ENCODE measurements at places on chromosomes 3 and 15.

DNA sequence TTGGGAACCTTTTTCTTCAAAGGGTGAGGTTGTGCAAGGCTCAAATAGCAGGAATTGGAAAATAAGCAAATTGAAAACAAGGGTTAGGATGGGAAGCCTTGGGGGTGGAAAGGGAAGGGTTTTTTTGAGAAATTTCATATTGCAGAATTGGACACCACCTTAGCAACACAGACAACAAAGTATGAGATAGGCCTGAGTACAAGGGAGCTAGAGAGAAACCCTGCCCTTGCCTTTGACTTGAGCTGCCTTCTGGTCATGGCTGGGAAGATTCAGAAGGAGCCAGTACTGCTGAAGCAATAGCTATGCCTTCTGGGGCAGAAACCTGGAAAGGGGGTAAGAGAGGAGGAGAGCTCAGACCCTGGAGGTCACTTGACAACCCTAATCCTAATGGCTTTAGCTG lies 445.6 kb downstream of the ERC2 start:
- no peak for DNase-seq

- DNase-seq, result no peak
Observed at GRCh38 chr3:73657186-73657585, 32.4 kb upstream of the PDZRN3 start.

DNA sequence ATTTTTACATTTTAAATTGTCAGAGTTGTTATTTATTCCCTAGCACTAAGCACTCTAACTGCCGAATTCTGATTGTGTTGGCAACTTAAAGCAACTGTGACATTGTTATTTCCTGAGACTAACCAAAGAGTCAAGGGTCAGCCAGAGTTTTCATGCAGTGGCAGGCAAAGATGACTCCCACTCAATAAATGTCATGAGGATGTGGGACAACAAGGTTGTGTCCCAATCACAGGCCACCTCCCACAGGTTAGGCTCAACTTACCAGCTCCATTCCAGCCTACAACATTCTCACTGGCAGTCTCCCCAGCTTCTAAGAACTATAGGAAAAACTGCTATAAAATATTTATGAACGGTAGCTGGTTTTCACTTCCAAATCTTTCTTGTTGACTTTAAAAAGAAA lies 80.1 kb downstream of the RSL24D1 start:
- no peak for DNase-seq

- DNase-seq, result peak; percentile 27
Observed at GRCh38 chr3:73484656-73485248, 140.0 kb downstream of the PDZRN3 start.

GRCh38 chr3:159616234-159616825 lies 372.3 kb upstream of the IL12A start:
- DNase-seq, result no peak

DNA sequence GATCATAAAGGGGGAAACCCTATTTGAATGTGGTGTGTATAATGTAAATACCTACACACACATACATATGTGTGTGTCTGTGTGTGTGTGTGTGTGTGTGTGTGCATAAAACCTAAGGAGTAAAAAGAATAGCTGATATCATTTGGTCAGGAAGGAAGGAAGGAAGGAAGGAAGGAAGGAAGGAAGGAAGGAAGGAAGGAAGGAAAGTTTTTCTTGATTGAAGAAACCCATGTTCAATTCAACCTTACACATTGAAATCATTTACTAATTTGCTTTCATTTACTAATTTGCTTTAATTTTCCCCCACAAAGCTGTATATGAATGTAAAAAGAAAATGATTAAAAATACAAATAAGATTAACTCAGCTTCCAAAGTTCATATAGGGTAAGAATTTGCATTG lies 386.6 kb downstream of the ROBO2 start:
- no peak for DNase-seq

DNA sequence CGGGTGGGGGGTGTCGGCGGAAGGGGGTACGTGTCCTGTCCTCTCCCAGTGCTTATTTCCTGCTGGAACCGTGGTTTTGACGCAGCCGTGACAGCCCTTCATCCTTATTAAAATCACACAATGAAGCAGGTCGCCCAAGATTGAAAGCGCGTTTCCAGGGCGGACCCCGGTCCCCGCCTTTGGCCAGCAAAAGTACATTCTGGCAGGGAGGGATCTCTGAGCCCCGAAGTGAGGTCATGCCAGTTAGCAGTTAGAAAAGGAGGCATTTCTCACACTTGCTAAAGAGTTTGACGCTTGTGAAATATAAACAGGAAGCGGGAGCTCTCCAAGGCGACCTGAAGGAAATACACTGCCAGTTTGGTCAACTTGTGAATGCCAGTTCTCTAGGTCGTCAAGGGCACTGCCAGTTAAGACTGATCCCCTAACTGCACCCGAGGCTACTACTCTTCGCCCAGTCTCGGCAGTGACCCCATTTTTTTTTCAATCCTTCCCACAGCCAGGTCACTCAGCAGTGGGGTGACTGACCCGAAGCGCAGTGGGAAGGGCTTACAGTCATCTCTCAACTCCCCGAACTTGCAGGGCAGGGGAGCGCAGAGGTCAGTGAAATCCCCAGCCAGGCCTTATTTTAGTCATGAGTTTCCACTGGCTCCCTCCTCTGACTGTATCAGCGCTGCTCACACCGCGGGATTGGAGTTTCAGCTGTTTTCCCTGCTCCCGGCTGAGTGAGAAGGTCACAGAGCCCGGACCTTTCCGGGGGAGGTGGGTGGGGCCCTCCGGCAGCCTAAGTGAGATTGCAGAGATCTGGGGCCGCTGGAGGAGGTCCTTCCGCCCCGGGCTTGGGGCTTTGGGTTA lies 2.0 kb upstream of the BHLHE40 start:
- DNase-seq, result peak; percentile 76

- DNase-seq, result peak; percentile 4
Observed at GRCh38 chr15:73681063-73681462, 3.1 kb upstream of the CD276 start.

GRCh38 chr3:13712682-13713180 lies 163.8 kb downstream of the FBLN2 start:
- DNase-seq, result no peak

DNA sequence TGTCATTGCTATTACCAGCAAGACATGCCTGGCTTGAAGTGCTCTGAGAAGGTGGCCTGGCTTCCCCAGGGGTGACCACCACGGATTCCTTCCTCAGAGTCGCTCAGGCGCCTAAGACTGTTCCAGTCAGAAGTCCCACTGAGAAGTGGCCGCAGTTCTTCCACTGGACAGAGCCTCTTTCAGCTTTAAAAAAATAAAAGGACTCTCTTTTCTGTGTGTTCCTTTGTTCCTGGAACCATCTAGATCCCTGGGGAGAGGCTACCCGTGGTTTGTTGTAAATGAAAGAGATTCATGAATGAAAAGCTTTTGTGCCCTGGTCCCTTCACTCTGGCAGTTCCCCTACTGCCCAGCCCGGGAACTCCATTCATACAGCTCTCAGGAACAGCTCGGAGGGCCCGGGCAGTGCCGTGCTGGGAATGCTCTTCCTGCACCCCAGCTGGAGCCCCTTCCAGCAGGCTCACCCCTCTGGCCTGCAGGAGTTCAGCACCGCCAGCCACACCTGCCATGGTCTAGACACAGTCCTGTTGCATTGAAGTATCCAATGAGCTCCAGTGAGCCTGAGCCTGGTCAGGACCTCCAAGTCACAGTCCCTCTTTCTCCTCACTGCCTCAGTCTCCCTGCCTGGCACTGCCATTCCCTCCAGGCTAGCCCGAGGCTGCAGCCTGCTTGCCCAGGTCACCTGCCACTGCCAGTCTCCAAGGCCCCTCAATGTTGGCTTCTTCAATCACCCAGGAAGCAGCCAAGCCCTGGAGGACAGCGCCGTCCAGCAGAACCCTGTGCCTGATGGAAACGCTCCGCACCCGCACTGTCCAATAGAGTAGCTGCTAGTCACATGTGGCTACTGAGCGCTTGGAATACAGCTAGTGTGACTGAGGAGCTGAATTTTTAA lies 75.4 kb downstream of the XXYLT1 start:
- DNase-seq, result no peak

DNA sequence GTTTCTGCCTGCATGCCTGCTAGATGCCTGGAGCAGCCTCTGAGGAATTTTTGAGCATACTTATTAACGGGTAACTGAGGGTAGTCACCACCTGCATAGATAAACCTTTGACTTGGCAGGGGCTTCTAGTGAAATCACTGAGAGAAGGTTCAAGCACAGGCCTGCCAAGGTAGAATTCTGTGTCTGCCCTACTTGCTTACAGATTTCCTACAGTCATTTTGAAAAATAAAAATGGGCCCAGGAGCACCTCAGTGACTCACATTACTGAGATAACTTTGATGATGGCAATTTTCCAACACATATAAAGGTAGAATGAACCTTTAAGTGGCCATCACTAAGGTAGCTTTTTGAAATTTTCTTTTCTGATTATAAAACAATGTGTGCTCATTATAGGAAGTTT lies 10.8 kb downstream of the CRTAP start:
- no peak for DNase-seq

DNA sequence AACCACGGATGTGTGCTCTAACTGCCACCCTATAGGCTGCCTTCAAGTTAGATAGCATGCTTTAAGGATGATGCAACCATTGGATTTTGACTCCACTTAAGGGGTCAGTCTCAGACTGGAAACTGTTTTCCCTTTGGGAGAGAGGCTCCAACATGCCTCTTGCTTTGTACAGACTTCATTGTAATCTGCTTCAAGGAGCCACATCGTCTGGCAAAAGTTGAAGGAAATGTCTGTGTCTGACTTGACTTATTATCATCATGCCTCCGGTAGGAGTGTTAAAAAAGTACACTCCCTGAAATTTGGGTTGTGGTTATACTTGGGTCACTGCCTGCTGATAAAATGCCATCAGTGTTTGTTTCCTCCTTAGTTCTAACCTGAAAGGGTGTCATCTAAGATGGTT lies 245.4 kb upstream of the CDIN1 start:
- no peak for DNase-seq

- no peak for DNase-seq
Observed at GRCh38 chr15:36599620-36600433, 20.4 kb downstream of the CDIN1 start.

DNA sequence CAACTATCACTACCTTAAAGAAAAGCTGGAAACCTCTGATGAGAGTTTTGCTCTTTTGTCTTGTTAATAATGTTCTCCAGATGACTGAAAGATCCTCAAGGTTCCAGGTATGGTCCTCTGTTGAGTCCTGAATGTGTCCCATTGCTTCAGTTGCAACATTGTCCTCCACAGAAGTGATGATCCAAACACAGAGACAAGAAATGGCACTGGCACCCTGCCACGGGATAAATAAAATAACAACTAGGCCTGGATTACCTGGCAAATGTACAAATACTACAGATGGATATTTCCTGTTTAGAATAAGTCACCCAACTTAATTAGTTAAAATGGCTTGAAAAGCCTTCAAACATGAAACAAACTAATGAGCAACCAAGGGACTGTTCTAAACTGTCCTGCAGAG lies 58.3 kb downstream of the EIF3J start:
- no peak for DNase-seq

DNA sequence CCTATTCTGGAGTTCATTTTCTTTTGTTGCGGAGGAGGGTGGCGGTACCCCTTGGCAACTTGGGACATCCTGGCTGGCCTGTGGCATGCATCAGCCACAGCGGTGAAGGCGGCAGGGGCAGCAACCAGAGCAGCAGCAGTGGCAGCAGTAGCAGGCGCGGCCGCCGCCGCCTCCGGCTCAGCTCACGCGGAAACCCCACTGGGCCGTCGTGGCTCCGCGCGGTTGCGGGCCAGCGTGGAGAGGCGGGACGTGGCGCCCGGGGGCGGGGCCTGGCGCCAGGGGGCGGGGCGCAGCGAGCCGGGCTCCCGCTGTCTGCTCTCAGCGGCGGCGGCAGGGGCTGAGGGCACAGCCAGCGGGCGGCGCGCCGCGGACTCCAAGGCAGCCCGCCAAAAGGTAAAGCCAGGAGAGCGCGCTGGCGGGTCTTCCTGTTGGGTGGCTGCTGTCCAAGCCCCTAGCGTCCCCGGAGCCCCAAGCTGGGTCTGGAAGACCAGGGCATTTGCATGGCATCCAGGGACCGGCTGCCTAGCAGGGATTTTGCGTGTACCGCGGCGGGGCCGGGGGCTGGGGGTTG lies 334.4 kb upstream of the THRB start:
- no peak for DNase-seq

DNA sequence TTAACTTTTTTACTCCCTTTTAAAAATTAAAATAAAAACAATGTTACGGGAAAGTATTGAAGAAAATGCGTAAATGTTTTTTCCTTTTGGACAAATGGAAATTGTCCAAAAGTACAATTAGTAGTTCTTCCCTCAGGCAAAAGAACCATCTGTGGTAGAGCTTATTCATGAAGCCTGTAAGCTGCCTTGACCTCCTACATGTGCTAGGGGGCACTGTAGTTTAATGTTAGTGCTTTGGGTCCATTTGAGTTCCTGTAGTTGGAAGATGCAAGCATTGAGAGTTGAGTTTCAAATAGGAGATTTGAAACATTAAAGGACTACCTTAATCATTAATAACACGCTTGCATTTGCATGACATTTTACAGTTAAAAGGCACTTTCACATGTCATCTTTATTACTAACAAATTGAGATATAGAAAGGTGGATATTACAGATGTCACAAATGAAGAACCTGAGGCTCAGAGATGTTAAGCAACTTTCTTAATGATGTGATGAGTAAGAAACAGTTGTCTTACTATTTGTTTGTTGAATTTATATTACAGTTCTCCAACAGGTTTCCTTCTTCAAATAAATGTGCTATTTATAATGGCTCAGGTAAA lies 1.8 kb upstream of the ZNF385D start:
- no peak for DNase-seq

DNA sequence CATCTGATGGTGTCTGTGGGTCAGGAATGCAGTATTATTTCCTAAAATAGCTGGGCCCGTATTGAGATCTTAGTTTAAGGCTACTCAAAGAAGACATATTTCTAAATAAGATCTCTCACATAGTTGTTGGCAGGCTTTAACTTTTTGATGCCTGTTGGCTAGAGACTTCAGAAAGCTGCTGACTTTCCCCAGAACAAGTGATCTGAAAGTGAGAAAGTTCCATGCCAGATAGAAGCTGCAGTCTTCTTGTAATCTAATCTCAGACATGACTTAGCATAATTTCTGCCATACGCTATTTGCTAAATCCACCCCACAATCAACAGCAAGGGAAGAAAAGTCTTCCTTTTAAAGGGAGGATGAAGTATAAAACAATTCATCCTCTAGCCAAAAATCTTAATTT lies 867.1 kb downstream of the IGSF11 start:
- no peak for DNase-seq

- DNase-seq, result no peak
Observed at GRCh38 chr3:195003006-195003892, 267.7 kb downstream of the XXYLT1 start.
